ENCODE measurements at places on chromosomes 3 and 15.
A peak's percentile ranks its signal among the peaks of the same experiment; 100 is the strongest.

DNA sequence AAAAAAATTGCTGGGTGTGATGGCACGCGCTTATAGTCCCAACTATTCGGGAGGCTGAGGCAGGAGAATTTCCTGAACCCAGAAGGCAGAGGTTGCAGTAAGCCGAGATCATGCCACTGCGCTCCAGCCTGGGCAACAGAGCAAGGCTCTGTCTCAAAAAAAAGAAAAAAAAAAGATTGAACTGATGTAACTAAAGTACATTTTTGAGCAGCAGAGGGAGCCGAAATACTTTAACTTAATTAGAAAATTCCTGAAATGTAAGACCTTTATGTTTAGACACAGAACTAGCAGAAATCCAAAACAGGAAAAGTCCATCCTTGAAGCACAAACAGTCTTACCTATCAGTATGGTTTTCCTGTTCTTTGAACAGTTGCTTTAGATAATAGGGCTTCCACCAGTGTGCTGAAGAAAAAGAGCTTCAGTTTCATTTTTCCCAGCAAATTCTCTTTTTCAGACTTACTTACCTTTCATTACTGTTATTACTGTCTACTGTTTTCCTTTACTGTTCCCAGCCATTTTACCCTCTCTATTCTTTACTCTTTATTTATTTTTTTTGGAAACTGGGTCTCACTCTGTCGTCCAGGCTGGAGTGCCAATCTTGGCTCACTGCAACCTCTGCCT is 33.4 kb upstream of the ZNF609 start:
- peak; percentile 53 for DNase-seq

- no peak for DNase-seq
Measured at GRCh38 chr3:49327485-49327884, 12.4 kb downstream of the USP4 start.

- no peak for DNase-seq
Measured at GRCh38 chr3:141608438-141608837, 121.6 kb downstream of the RASA2 start.

GRCh38 chr3:57402675-57403074 is 110.2 kb upstream of the ASB14 start:
- DNase-seq = no peak

GRCh38 chr3:35549690-35550089 is 89.6 kb upstream of the ARPP21 start:
- peak; percentile 18 for DNase-seq

- DNase-seq = no peak
Measured at GRCh38 chr3:11238060-11238459, 34.1 kb upstream of the ATG7 start.

DNA sequence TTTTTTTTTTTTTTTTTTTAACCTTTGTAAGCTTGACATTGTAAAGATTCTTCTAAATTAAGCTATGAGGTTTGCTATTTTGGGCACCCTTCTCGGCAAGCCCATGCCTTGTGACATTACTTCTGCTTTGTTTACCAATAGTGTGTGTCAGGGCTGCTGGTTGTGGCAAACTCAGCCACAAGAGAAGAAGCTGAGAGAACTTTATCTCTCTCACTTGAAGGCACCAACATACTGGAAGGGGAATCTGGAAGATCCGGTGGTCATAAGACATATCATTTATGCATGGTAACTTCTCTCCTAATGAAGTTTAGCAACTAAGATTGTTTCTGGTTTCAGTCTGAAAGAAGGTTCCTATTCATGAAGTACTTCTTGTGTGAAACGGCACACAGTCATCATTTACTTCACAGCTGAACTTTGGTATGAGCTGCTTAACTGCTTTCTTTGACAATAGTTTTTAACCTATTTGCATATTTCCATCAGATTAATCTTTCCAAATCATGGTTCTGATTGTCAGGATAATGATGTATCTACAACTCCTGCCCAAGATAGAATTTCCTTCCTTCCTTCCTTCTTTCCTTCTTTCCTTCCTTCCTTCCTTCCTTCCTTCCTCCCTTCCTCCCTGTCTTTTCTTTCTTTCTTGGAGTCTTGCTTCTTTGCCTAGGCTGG is 189.3 kb downstream of the NFKBIZ start:
- DNase-seq = no peak

- DNase-seq = no peak
Measured at GRCh38 chr15:68188647-68189046, 16.5 kb downstream of the CALML4 start.

DNA sequence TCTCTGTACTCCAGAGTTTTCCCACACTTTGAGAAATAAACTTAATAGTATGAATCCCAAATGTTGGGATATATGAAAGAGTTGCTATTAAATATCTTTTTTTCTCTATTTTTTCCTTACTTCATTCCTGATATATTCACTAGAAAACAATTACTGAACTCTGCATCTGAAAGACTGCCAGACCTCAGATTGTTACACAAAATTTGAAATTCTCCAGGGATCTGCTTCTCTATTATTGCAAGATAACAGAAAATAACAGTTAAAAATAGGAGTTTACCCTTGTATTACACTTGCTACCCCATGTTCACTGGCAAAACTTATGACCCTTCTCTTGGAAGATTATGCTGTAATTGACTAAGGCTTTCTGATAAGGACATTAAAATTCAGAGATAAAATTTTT is 11.7 kb upstream of the P3H2 start:
- DNase-seq = peak; percentile 53

- no peak for DNase-seq
Measured at GRCh38 chr15:64875641-64876223, 34.0 kb downstream of the PLEKHO2 start.

GRCh38 chr3:140341203-140341602 is 336.7 kb upstream of the TRIM42 start:
- DNase-seq = peak; percentile 13

GRCh38 chr3:141875893-141876380 is 506 bp upstream of the ATP1B3 start:
- DNase-seq = peak; percentile 74

GRCh38 chr15:32641517-32642059 is at the start of gene SCG5:
Gene SCG5, plus strand, starts transcription at chr15:32641710. Its CDS starts 1,883 bp downstream, at chr15:32643593.
- DNase-seq = peak; percentile 88

- no peak for DNase-seq
Measured at GRCh38 chr3:197398286-197398878, 100.0 kb upstream of the DLG1 start.

- no peak for DNase-seq
Measured at GRCh38 chr15:57662802-57663201, 43.7 kb upstream of the POLR2M start.

DNA sequence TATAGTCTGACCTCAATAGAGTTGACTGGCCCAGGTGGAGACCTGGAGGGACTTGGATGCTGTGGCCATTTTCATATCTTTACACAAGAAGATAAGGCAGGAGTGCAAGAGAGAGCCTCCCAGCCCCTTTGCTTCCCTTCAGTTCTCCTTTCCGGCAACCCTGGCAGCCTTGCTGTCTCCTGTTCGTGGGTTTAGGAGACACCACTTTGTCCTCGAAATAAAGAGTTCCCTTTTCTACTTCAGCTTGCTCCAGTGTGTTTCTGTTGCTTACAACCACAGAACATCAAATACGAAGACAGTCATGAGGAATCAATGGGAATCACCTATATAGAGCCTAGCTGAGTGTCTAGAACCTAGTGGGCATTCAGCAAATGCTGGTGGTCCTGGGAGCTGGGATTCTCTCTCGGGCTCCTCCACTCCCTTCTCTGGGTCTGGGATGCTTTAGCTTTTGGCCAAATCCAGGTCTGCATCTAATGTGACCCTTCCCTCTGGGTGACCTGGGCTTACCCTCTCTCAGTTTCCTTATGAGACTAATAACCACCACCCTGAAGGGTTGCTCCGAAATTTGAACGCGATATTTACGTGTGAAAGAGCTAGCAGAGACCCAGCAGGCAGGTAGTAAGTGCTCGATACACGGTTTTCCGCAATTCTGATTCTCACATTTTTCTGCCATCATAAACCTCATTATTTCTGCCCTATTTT is 44.5 kb downstream of the PCSK6 start:
- DNase-seq = no peak

GRCh38 chr3:177832880-177833279 is 635.6 kb upstream of the TBL1XR1 start:
- peak; percentile 79 for DNase-seq

GRCh38 chr3:98343647-98344507 is 9.8 kb upstream of the OR5K4 start:
- peak; percentile 5 for DNase-seq

DNA sequence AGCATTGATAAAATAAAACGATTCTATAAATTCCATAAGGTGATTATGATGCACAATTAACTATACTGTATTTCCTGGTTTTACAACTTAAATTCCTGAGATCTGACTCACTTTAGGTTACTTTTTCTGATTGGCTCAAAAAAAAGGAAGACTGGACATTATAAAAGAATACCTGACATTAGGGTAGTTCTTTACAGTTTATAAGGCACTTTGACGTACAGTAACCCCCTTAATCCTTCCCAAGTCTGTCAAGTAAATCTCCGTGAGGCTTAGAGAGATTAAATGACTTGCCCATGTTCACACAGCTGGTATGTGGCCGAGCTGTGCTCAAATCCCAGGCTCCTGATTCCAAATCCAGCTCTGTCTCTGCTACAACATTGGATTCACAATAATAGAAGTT is 1.0 kb upstream of the SLTM start:
- peak; percentile 22 for DNase-seq

- DNase-seq = no peak
Measured at GRCh38 chr3:69020424-69020823, 6.9 kb upstream of the EOGT start.

DNA sequence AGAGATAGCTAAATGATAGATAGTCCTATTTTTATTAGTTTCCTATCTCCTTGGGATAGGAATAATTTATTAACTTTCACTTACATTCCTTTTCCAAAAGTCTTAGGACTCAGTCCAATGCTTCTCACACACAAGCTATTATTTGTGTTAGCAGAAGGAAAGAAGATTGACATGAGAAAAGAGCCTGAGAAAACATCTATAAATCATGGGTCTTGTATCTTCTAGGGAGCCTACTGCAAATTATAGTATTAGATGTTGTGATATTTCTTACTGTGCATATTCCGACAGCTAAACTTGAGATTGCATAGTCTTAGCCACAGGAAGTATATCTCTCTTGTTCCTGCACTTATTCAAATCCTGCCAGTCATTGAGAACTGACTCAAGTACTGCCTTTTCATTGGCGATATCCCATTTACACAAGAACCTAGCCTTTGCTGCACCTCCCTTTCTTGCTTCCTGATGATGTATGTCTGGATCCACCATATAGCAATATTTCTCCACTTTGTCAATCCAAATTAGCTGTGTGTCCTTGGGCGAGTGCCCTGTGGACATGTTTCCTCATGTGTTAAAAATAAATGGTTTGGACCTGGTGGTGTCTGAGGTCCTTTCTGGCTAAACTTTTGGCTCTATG is 245.1 kb upstream of the LMCD1 start:
- DNase-seq = peak; percentile 48

GRCh38 chr3:174938102-174938501 is 79.0 kb downstream of the NAALADL2 start:
- DNase-seq = peak; percentile 15

DNA sequence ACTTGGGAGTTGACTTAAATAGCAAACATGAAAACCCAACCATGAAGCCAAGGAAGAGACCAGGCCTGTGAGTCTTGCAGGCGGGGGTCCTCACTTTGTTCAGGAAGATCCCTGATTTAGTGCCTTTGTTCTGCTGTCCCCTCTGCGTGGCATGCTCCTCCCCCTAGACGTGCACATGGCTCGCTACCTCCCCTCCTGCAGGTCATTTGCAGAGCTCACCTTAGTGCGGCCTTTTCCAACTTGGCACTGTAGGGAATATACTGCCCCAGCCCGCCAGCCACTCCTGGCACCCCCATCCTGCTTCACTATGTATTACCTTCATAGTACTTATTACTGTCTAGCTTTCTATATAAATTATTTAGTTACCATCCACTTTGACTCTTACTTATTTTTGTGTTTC is 18.3 kb downstream of the GXYLT2 start:
- no peak for DNase-seq

DNA sequence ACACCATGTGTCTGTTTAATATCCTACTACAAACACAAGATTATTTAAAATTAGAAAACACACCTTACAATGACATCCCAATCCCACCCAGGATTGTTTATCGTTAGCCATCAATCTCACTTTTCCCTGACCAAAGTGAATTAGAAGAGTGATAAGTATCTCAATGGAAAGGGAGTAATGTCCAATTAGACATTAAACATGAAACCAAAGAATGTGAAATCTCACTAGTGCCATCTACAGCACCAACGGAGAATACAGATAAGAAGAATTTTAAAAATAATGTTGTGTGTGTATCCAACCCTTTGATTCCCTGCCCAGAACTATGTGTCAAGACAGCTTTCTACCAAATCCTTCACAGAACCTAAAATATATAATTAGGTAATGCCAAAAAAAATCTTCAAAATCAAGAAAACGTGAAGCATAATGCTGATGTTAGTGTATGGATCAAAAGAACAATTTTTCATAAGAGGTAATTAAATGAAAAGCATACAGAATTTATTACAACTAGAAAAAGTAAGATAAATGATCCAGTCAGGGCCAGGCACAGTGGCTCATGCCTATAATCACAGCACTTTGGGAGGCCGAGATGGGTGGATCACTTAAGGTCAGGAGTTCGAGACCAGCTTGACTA is 64.2 kb downstream of the SCAPER start:
- DNase-seq = peak; percentile 27

GRCh38 chr3:69856965-69857705 is 117.9 kb downstream of the MITF start:
- no peak for DNase-seq

GRCh38 chr3:95781598-95781997 is 1032.8 kb upstream of the EPHA6 start:
- no peak for DNase-seq

DNA sequence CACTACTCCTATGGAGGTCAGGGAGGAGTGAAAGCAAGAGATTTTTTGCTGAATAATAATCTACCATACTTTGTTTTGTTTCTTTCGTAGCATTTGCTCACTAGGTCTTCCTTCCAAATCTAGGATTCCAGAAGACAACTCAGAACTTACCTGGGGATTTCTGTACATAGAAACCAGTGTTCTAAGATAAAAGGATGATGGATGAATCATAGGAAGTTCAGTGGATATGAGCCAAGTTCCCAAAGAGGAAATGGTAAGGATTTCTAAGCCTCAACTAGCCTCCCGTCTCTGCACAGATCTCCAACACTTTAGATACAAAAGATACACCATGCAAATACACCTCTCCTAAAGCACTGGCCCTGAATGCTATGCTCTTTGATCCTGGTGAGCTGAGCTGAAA is 283.9 kb downstream of the TAFA4 start:
- no peak for DNase-seq

DNA sequence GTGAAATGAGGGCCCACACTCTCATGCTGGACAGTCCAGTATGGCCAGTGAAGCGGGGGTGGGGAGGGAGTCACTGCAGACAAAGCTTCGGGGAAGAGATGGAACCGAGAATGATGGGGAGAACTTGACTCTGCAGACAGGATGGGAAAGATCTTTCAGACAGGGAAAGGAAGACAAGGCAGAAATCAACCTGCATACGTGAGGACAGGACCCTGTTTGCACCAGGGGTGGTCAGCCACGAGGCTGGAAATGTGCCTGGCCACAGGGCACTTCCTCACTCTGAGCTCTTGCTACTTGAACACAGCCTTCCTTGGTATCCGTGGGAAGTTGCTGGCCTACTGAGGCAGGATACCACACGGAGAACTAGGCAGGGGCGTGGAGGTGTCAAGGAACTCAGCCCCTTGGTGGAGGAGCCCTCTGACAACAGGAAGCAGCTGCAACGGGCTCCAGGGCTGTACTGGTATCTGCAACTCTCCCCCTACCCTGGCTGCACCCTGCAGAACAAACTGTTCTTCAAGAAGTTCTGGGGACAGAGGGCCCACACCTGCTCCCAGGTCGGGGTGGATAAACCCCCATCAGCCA is 9.3 kb upstream of the SRP14 start:
- DNase-seq = no peak

All from muscle of leg (tissue), 16 donors.